ENCODE measurements at places on chromosomes 3 and 15. TPM values are rescaled to one million over a fixed set of nuclear protein-coding genes. Genes with fewer than 3 reads are reported as not detected.

- no peak for DNase-seq
Observed at GRCh38 chr3:22485954-22486353, 717.2 kb upstream of the UBE2E2 start.

DNA sequence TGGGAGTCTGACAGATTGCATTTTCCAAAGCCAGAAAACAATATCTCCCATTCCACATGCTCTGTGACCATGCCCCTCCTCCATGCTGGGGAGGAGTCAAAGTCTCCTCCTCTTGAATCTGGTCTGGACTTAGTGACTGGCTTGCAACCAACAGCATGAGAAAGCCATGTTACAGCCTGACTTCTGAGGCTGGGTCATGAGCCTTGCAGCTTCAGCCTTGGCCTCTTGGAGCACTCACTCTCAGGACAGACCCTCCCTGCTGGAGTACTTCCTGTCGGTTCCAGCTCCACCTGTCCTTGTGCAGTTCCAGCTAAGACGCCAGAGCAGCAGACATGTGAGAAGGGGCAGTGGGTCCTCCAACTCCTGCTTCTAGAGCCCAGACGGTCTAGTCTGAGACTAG lies 49.7 kb upstream of the RBSN start:
- no peak for DNase-seq

ESYT3 gene
- polyA plus RNA-seq = 1.0 TPM

GPR171 gene
- 0.11 TPM for polyA plus RNA-seq

CAND2 gene
- polyA plus RNA-seq = 8.2 TPM

NUDT16 gene
- 44.1 TPM for polyA plus RNA-seq

ISLR gene
- polyA plus RNA-seq = 37.2 TPM

Measured in left renal cortex interstitium (tissue), 4 donors.